LNCaP clone FGC (cell line): ENCODE measurements at places on chromosomes 16 and 17.

- DNase-seq, result no peak
Observed at GRCh38 chr17:50051606-50052005, 4.3 kb upstream of the ITGA3 start.

- no peak for DNase-seq
Observed at GRCh38 chr16:22071331-22071910, 20.9 kb upstream of the VWA3A start.

DNA sequence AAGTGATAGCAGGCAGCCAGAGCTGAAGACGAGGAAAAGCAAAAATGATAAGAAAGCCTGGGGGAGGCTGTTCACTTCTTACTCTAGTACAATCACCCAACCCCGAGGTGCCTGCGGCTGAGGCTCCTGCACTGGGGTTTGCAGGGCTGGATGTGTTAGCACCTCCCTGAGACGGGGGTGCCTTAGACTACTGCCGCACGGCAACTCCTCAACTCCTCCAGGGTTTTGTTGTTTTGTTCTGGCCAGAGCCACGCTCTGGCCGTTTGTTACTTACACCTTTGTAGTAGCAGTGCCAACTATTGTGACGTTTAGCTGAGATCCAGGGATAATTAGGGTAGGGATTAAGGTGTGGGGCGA, 51.5 kb downstream of the LDHD start:
- no peak for DNase-seq

DNA sequence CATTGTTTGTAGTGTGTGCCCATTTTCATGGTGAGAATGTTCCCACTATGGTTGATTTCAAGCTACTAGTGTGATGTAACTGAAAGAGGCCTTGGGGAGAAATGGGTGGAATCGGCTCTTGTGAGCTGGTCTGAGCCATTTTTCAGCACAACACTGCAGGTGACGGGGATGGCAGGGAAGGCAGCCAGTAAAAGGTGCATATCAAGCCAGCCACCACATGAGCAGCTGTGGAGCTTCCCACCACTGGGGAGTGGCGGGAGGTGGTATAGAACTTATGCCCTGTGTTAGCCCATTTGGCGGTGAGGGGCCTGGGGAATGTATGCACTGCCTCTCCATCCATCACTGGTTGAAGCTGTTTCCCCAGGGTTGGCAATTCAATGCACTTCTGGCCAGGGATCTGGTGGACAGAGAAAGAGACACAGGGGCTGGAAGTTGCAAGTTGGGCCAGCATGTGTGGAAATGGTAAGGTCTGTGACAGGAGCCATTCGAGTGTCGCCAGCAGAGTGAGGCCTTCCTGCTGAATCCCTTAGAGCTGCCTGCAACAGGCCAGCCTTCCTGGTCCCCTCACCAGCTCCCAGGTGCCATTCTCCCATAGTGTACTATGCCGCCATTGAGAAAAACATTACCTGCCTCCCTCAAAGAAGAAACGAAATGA, 31.7 kb upstream of the BRD7 start:
- DNase-seq, result no peak

DNA sequence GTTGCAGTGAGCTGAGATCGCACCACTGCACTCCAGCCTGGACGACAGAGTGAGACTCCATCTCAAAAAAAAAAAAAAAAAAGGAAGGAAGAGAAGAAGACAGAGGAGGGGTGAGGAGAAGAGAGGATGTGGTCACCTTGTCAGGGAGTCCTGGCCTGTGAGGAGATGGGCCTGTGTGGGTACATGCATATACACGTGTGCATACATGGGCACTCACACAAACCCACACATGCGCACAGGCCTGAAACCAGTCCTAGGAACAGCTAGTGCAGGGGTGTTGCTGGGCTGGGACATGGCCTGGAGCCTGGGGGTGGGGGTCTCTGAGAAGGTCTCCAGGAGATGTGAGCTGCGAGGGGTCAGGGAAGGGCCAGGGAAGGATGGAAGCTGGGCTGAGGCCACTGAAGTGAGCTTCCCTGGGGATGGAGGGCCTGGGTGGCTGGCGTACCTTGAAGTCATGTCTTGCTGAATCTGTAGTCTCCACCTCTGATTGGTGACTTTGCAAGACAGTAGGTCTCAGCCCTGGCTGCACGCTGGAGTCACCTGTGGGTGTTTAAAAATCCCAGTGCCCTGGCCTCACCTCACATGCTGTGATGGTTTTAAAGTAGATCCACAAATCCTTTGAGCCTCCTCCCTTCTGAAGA, 72.4 kb downstream of the MRM1 start:
- no peak for DNase-seq

GRCh38 chr17:57408071-57408811, 151.9 kb downstream of the MSI2 start:
- no peak for DNase-seq

GRCh38 chr17:60559995-60560859, 34.2 kb upstream of the APPBP2 start:
- DNase-seq, result no peak

- DNase-seq, result no peak
Observed at GRCh38 chr16:471353-472198, 46.1 kb downstream of the RAB11FIP3 start.

DNA sequence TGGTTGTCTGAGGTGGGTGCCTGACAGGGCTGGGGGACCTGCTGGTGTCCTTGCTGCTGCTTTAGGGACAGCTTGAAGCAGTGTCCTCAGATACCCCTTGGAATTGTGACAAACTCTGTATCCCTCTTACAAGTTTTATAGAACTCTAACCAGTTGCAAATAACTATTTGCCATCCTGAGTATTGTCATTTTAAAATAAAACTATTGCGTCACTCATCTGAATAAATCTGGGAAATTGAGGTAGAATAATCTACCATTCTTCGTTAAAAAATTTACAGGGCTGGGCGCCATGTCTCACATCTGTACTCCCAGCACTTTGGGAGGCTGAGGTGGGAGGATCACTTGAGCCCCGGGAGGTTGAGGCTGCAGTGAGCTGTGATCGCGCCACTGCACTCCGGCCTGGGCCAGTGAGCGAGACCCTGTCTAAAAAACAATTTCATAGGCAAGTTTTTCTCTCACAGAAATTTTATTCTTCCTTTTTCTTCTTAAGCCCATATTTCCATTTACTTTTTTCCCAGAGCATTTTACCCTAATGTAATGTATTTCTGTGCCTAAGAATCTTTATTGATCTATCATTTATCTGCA, 14.2 kb downstream of the ZNF750 start:
- no peak for DNase-seq

GRCh38 chr17:43020789-43021740, 1.1 kb downstream of the VAT1 start:
- no peak for DNase-seq

- DNase-seq, result peak; percentile 19
Observed at GRCh38 chr16:89090182-89090630, 3.4 kb upstream of the ACSF3 start.

- no peak for DNase-seq
Observed at GRCh38 chr17:34909040-34909439, 52.2 kb downstream of the CCT6B start.

- no peak for DNase-seq
Observed at GRCh38 chr16:80404847-80405246, 135.9 kb upstream of the DYNLRB2 start.

DNA sequence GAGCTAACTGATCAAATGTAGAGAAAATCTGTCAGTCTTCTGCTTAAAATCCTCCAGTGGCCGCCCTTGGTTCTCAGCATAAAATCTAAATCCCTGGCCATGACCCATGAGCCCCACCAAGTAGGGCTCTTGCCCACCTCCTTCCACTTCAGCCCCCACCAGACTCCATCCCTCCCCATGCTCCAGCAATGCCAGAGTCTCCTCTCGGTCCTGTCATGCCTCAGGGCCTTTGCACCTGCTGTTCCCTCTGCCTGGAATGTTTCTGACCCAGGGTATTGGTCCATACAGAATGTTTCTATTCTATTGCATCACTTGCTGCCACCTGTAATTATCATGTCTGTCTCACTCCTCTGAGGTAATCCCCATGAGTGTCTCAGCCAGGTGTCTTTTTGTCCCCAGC, 22.4 kb downstream of the FA2H start:
- DNase-seq, result no peak

DNA sequence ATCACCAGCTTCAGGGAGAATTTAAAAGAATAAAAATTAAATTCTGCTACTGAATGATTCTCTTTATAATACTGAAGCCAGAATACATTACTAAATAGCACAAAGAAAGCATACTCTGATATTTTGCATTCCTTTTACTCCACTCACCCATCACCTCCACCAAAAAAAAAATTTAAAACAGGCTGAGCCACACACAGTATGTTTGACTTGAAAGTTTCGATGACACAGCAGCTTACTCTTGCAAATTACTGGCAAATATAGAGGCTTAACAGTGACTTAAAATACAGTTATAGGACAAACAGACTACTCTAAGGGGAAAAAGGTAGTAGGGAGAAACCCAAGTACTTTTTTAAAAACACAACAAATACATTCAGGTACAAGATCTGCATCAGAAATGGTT, 39.2 kb downstream of the GPATCH8 start:
- DNase-seq, result no peak

- no peak for DNase-seq
Observed at GRCh38 chr16:76194616-76195015, 82.6 kb upstream of the CNTNAP4 start.

DNA sequence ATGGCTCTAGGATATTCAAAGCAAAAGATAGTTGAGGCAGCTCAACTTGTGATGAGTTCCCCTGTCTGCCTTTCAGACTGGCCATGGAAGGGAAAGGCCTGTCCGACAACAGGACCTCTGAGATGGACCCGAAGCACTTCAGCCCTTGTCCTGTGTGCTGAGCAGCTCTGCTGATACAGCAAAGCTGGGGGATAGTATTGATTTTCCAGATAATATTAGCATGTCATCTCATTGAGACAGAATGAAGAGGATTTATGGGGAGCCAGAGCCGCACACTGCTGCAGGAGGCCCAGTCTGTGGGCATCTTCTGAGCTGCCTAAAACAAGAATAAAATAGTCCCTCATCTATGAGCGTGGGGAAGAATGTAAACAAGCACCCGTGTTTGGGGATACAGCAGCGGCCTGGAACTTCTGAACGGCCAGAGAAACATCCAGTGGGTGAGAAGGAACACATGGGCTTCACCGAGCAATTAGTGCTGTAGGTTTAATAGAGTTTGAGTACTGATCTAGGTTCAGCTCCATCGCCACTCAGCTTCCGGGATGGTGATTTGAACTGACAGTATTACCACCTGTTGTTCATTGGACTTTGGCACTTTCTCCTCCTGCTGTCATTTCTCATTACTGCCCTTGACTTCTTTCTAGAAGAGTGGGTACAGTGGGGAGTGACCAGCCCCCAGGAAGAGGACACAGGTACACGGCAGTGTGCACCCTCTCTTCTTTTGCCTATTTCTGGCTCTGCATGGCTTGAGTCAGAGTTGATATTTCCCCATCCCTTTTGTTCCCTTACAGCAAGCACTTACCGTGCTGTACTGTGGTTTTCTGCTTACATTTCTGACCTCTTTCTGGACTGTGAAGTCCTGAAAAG, 96.5 kb upstream of the TBX2 start:
- no peak for DNase-seq

GRCh38 chr16:65534121-65534528, 412.3 kb upstream of the CDH11 start:
- no peak for DNase-seq

- DNase-seq, result no peak
Observed at GRCh38 chr17:78517421-78517820, 59.8 kb downstream of the DNAH17 start.

DNA sequence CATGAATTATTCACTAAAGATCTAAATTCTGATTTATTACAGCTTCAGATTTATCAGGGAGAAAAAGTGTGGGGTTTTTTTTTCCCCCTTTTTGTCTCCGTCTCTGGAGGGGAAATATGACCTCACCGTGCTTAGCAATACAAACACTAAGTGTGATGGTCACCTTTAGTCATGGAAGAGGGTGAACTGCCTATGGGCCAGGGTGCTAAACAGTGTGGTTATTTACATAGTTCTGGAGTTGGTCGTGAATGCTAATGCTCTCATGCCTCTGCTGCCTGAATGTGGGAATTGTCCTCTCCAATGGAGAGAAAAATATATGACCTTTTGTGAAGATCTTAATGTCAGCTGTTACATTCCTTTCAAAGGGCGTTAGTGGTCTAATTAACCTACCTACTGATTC, 44.8 kb upstream of the MSI2 start:
- DNase-seq, result no peak

GRCh38 chr17:80650751-80651518, 106.3 kb downstream of the RPTOR start:
- DNase-seq, result no peak

GRCh38 chr17:68249354-68249765, 1.5 kb downstream of the AMZ2 start:
- no peak for DNase-seq

DNA sequence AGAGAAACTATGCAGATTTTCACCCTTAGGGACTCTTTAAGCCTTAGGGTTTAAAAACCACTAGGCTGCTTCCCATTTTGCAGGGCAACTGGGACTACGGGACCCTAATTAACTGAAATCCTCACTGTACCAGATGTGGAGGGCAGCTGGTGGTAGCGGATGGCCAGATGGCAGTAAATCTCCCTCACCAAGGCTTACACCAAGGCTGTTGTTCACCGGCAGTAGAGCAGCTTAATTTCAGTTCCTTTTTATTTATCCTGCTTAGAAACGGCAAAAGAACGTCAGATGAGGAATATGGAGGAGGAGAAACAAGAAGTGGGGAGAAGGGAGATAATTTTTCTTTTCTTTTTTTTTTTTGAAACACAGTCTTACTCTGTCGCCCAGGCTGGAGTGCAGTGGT, 6.5 kb downstream of the ABHD15 start:
- DNase-seq, result no peak

- DNase-seq, result no peak
Observed at GRCh38 chr17:29273924-29274323, 20.0 kb downstream of the NUFIP2 start.

GRCh38 chr16:25298165-25298872, 40.7 kb upstream of the ZKSCAN2 start:
- peak; percentile 89 for DNase-seq

GRCh38 chr17:29880031-29880430, 50.0 kb downstream of the SSH2 start:
- no peak for DNase-seq

GRCh38 chr16:57945740-57946138, 25.2 kb downstream of the CNGB1 start:
- no peak for DNase-seq

- DNase-seq, result no peak
Observed at GRCh38 chr17:72926171-72926570, 166.3 kb downstream of the SLC39A11 start.

- DNase-seq, result peak; percentile 10
Observed at GRCh38 chr16:15682105-15682570, 32.1 kb downstream of the NDE1 start.

DNA sequence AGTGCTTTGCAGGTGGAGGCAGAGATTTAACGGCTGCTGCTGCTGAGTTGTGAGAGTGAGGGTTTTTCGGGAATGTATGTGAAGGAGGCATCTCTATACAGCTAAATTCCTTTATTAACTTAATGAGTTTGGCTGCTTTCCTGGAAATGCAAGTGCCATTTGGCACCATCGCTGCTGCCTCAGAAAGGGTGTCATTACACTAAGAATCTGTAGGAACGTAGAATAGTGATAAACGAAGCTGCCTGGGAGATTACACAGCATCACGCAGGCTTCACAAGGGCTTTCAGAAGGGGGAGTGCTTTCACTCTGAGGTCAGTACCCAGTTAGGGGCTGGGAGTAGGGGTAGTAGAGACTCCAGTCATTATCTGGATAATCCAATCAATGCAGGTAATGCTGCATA, 14.1 kb upstream of the NLRP1 start:
- DNase-seq, result no peak

GRCh38 chr16:1493746-1494094, 560 bp downstream of the TELO2 start:
- no peak for DNase-seq
